ENCODE measurements at places on chromosomes 6 and 20.

GRCh38 chr20:45044084-45044573 is 56.8 kb downstream of the KCNS1 start:
- DNase-seq, result peak; percentile 82

DNA sequence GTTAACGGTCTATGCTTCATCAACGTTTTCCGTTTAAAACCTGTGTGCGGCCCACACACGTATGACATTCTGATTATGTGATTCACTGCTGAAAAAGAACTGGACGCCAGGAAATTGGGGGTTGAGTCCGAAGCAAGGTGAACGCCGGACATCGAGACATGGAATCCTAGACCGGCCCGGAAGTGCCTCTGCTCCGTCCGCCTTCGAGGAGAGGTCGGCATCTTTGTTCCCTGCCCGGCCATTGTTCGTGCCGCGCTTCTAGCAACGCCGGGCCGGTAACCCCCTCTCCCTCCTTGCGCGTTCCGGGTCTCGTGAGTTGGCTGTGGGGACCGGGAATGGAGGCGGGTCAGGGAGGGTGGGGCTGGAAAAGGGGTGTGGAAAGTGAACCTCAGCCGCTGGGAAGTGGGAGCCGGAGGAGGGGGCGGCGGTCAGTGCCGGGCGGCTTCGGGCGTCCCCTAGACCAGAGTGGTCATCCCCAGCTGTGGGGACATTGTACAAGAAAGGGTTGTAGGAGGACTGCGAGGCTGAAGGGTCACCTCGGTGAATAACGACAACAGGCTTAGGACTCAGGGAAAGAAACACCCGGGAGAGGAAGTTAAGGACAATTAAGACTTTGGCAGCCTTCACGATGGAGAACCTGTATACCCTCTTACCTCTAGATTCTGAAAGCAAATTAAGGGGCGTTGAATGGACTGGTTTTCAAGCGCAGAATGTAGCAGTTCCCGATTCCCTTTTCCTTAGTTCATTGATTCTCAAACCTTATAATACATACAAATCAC is at the start of gene ZSCAN9:
TSS of gene ZSCAN9 (plus strand) at position 220 of the 779 bp plus-strand sequence. CDS start 1,810 bp downstream, outside the sequence.
- peak; percentile 93 for DNase-seq

GRCh38 chr20:34324541-34324940 is 21.4 kb upstream of the AHCY start:
- no peak for DNase-seq

DNA sequence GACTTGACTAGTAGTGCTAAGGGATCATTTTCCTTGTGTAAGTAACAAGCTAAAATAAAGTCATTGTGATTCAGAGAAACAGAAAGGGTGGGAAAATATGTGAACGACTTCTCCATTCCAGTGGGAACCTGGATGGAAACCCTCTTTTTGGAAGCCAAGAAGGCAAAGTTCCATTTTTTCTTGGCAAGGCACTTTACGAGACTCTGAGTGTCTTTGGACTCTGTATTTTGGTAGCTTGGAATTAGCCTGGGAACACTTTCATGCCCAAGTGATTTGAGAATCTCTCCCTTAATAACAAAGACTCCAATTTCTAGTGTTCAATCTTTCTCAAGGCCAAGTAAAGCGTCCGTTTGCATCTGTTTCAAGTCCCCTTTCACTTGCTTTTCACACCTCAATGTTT is 100.5 kb upstream of the SASH1 start:
- DNase-seq, result no peak

DNA sequence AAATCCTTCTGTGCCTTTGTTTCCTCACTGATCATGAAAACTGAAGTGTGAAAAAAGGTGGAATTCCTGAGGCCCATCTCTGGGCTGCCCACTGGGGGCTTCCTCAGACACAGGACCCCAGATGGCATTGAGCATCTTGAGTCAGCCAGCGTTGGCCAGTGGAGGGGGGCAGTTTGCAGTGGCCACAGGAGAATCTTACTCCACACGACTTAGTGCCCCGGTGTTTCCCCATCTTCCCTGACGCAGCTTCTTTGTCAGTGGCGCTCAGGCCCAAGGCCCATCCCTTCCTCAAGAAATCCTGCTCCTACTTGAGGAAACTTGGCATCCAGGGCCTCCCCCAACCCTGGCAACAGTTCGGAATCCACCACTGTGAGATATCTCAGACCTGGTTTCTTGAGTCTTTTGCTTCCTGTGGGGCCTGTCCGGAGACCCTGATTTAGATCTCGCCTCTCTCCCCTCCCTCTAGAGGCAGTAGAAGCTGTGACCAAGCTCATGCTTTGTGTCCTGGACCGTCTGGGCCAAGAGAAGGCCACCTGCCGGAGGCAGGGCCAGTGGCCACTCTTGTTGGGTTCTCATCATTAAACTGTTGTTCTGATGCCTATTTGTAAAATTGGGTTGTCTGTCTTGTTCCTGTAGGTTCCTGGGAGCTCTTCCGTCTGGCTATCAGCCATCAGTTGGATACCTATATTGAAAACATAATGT is 20.2 kb upstream of the DLGAP4 start:
- no peak for DNase-seq

DNA sequence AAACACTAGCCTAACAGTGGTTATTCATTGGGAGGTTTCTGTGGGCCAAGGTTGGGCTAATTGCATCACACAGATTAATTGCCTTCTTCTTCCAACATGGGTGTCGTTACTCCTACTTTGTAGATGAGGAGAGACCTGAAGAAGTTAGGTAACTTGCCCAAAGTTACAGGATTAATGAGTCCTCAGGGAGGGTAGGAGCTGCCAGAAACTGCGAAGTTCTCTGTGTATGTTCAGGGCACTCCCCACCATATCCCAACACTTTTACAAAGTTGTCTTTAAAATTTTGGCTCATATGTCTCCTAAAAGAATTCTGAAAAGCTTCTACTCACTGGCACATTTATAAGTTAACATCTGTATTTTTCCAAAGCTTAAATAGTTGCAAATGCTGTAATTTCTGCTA is 323.5 kb upstream of the HSF2 start:
- DNase-seq, result no peak

- DNase-seq, result peak; percentile 52
These were observed 15.1 kb upstream of the PPP1R16B start for GRCh38 chr20:38790200-38791053.

GRCh38 chr20:57133926-57134650 is 132.4 kb downstream of the BMP7 start:
- DNase-seq, result peak; percentile 5

GRCh38 chr6:161117308-161117707 is 125.7 kb downstream of the MAP3K4 start:
- no peak for DNase-seq

- peak; percentile 97 for DNase-seq
These were observed 49.0 kb downstream of the PPARD start for GRCh38 chr6:35391240-35391968.

DNA sequence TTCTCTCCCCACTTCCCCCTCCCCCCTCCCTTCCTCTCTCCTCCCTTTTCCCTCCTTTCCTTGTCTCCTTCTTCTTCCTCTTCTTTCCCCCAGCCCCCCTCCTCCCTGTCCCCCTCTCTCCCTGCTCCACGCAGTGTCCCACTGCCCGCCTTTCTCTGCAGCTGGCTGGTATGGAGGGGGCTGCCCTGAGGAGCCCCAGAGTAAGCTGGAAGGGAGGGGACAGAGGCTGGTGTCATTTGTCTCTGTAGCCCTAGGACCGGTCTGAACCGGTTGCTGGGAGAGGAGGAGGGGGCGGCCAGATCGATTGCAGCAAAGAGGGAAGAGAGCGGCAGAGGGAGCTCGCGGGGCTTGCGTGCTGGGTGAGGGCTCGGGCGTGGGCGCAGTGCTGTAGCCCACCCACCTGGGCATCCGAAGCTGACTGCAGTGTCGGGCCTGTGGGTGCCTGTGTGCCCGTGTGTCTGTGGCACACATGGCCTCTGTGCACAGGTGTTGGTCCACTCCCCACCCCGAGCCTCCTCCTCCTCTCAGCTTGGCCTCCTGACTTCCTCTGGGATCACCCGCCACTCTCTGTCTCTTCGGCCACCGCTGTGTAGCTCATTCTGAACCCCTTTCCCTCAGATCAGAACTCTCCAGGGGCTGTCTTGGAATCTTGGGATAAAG is 50.6 kb downstream of the SRC start:
- no peak for DNase-seq

GRCh38 chr20:47741669-47742608 is 43.3 kb downstream of the SULF2 start:
- no peak for DNase-seq

DNA sequence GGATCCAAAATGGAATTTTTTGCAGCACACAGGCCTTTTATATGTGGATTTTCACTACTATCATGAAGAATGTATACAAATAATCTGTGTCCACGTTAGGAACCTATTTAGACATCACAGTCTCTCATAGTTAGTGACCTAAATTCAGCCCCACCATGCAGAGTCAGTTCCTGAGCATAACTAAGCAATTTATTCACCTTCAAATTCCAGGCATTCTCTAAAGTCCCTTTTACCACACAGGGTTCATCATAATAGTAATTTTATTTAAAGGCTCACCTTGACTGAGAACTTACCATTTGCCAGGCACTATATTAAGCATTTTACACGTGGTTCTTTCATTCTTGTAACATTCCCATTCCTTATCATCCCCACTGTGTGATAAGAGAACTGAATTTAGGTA is 353.8 kb downstream of the ARHGAP18 start:
- DNase-seq, result no peak

DNA sequence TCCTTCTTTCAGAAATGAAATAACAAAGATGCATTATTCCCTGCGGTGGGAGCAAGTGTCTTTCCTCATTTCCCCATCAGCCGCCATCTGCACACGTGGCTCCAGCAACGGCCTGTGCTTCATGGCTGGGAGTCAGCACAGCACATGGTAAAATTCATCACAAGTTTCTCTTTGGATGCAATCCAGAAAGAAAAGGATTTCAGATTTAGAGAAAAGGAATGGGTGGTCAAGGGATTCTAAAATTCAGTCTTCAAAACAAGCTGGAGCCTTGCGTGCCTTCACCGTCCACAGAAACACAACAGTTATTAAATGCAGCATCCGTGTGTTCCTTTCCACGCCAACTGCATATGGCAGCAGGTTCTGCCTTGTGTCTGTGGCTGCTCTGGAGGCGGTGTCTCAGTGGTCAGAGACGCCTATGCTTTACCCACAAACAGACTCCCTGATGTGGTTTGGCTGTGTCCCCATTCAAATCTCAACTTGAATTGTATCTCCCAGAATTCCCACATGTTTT is 107.6 kb downstream of the THBS2 start:
- no peak for DNase-seq

- DNase-seq, result no peak
These were observed 44.2 kb downstream of the CHD6 start for GRCh38 chr20:41573955-41574354.
